ENCODE measurements at places on chromosomes 6 and 20.

DNA sequence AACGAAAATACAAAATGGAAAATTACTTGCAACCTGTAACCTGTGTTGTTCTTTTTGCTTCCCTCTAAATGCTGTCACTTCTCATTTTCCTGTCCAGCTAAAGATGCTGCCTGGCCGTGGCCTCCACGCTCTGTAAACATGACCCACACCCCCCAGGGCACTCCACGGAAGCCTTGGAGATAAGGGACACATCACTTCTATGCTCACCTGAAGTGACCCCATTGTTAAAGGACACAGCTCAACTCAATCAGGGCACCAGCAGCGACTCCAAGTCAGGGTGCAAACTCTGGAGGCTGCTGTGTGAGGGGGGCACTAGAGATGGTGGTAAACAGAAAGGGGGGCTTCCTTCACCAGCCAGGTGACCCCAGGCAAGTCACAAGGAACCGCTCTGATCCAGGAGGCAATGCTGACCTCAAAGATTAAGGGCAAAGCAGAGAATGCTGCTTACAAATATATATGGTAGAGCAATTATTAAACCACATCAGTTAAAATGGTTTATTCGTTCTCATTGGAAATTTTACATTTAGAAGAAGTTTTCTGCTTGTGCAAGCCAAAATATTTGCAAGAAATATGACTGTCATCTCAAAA lies 13.2 kb downstream of the DIDO1 start:
- no peak for DNase-seq

GRCh38 chr6:35415065-35415891 lies 36.9 kb upstream of the FANCE start:
- DNase-seq: peak; percentile 35

GRCh38 chr6:105907301-105907700 lies 178.8 kb upstream of the PRDM1 start:
- no peak for DNase-seq

DNA sequence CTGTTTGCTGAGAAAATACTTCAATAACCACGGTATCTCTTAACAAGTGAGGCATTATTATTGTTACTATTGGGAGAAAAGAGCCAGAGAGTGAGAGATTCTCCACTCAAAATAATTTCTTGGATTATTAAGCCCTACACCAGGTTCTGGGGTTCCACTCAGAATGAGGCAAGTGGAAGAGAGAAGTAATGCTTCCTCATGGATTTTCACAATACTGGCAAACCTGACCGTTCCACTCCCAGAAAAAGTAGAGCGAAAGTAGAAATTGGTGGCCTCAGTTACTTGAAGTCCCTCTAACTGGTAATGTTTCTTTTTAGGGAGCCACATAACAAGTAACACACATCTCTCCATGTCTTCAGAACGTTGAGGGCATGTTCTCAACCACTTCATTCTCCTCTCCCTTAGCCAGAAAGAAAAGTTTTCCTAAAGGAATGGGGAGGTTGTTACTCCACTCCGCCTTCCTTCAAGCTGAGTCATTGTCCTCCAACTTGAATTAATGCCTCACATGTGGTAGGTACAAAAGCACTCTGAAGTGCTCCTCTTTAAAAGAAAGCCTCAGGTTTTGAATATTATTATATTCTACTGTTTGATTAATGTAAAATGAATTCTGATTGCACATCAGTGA lies 1.9 kb downstream of the BAG2 start:
- no peak for DNase-seq

DNA sequence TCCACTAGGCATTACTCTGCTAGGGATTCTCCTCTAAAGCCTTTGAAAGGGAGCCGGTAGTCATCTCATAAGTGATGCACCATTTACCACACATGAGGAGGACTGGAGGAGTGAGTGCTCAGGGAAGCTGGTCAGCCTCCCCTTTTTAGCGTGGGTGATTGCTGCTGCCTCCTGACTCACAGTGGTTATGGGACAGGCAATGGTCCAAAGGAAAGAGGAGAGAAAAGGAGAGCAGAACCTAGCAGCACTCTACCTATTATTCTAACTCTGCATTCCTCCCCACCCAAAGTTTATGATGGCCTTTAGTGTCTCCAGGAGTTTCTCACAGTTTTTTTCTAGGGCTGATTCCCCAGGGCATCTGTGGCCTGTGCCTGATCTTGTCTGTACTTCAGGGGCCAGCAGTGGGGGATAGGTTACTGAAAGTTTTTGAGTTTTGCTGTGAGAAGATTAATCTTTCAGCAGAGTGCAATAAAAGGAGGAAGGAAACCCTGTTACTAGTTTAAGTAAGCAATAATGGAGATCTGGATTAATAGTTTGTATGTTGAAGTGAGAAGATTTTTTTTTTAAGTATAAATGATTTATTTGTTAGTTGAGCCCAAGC lies 36.4 kb upstream of the GCLC start:
- no peak for DNase-seq
